Bronchial epithelial cell (primary cell): ENCODE measurements at places on chromosomes 3 and 15.

GRCh38 chr3:151093905-151094304 is 8.4 kb downstream of the MED12L start:
- no peak for DNase-seq

DNA sequence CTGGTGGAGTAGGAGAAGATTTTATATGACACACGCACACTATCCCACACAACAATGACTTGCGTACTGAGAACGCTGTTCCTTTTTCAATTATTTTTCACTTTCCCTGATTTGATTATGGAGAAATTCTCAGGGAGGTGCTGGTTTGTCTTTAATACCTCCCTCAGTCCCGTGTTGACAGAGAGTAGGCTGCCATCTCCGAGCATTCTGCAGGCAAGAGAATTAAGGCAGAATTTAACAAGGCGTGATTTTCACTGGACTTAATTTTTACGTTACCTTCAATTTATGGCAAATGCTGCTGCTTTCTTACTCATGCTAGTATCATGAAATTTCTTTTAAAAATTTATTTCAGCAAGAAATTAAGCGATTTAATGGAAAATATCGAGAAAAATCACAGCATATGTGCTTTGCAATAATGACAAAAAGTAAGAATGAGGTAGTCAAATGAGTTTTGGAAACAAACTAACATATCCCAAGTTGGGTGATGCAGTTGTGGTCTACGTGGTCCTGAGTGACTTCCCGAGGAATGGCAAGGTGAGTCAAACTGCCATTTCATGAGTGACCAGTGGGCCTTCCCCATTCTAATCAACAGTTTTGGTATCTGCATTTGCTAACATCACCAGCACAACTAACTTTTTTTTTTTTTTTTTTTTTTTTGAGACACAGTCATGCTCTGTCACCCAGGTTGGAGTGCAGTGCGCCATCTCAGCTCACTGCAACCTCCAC is 16.9 kb downstream of the DNASE1L3 start:
- no peak for DNase-seq

DNA sequence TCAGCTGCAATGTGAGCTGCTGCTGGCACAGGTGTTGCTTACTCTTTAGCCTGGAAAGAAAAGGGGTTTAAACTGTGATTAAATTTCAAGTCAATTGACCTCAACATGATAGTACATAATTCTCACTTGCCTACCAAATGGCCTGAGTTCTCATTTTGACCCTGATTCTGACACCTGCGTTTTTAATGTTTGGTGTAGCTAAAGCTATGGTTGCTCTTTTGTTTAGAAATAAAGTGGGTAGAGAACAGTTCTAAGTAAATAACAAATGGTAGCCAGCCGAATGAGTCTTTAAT is 100.8 kb upstream of the SOX2 start:
- no peak for DNase-seq

GRCh38 chr3:179512378-179512777 is 50.3 kb upstream of the ACTL6A start:
- no peak for DNase-seq

DNA sequence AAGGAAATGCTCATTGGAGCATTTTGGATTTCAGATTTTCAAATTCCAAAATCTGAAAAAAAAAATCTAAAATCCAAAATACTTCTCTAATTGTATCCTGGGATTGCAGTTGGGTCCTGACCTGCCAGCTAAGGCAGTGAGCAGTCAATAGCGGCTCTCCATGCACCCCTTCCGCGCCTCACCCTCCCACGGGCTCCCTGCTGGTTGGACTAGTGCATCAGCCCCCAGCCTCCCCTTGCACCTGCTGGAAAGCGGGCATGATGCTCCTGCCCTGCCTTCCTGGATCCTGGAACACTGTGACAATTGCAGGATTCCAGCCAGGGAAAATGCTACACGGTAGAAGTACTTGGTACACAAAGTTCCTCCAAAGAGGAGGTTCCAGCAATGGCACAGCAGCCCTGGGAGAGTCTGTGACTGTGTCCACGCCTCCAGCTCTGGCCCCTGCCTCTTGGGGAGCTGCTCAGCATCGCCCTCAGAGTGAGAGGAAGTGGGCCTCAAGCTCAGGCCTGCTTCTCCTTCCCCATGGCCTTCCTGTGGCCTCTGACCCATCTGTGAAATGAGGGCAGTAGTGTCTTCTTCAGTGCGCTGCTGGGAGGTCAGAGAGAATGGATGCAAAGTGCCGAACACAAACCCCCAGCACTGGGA is 39.5 kb upstream of the CHRNB4 start:
- no peak for DNase-seq

- DNase-seq: peak; percentile 11
Observed at GRCh38 chr3:104359546-104359945, 1007.2 kb upstream of the ALCAM start.

GRCh38 chr3:119401069-119401468 is 62.3 kb downstream of the TMEM39A start:
- DNase-seq: no peak

DNA sequence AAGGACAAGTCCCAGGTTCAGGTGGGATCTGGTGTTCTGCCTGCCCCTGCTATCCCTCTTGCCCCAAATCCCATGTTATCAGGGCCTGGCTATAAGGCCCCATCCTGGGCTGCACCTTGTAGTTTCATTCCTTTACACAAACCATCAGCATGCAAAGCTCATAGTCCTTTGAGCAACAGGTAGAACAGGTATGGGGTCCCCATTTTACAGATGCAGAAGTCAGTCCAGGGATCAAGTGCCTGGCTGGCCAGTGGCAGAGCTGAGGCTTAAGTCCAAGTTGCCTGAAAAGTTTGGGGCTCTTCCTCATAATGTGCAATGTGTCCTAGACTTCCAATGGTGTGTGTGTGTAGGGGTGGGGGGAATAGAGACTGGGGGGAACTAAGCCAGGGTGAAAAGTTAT is 11.9 kb downstream of the RBPMS2 start:
- DNase-seq: no peak

DNA sequence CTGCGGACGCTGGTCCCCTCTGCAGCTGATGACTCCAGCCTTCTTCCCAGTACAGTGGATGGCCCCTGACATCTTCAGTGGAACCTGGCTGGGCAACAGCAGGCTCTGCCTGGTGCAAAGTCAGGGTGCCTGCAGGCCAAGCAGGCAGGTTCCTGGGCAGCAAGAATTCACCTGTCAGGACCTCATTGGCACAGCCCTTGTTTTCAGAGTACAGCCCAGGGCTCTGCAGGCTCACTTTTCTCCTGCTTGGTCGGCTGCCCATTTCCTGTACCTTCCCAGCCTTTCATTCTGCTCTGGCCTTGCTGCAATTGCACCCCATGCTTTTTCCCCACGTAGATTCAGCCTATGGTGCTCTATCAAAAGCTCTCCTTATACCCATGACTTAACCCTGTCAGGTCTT is 56.0 kb downstream of the LRTM1 start:
- DNase-seq: no peak

DNA sequence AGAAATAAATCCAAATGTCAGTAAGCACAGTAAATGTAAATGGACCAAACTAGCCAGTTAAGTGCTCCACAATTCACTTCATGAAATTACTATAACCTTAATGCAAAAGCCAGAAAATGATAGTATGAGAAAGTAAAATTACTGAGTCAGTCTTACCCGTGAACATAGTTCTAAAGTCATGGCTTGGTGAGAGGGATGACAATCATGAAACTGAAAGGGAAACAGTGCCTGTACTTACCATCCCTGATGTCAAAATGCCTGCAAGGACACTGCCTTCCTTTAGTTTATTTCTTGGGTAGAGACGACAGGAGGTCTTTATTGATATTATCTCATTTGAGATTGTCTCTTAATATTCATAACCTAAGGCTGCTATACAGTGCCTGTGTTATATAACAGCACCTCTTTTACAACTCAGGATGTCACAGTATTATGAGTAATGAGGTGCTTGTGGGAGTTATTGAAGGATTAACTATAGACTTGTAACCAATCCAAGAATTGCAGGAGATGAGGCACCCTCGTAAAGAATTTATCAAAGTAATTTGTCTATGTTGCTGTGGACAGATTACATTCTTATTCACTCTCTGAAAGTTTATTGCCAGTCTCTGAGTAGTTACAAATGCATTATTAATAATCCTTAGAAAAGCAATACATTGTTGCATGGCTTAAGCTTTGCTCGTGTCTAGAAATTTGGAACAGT is 142.9 kb upstream of the BFSP2 start:
- DNase-seq: peak; percentile 22

GRCh38 chr3:134003066-134003465 is 26.7 kb downstream of the SLCO2A1 start:
- peak; percentile 44 for DNase-seq

DNA sequence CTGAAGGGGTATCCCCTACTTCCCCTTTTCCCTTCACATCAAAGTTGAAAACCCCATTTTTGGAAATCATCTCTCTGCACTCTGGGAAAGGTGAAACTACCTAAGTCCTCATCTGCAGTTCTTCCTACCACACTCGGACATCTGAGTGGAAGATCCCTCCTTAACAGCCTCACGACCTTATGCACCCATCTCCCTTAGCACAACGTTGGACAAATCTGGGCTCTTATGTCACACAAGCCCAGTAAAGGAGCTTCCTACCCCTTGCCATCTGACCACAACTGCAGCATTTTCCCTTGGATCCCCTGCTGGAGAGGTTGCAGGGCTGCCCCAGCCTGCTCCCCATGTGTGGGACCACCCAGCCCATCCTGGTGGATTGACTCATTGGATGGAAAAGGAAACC is 252.1 kb upstream of the ST8SIA2 start:
- DNase-seq: no peak

DNA sequence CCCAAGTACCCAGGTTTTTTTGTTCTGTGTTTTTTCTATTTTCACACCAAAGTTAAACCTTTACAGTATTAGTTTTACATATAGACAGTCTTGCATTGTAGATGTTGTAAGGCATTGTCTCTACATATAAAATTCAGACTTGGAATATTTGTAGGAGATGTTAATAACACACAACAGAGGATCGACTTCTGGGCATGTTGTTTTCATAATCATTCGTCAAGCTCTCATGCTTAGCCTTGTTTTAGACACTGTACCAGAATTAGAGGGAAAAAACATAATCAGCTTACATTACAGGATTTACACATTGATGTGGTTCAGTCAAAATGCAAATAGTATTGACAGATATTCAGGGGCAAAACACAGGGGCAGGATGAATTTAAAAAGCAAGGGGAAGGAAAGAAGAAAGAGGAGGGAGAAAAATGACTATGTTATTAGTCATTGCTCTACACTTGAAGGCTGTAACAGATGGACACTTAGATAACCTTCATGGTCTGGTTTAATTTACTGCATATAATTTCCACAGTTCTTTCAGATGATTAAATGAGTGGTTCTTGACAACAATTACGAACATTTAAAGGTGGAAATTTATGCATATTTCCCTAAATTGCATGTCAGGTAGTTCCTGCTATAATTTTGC is 7.5 kb downstream of the CMSS1 start:
- peak; percentile 47 for DNase-seq

- DNase-seq: no peak
Observed at GRCh38 chr3:188834349-188834748, 337.4 kb upstream of the TPRG1 start.

DNA sequence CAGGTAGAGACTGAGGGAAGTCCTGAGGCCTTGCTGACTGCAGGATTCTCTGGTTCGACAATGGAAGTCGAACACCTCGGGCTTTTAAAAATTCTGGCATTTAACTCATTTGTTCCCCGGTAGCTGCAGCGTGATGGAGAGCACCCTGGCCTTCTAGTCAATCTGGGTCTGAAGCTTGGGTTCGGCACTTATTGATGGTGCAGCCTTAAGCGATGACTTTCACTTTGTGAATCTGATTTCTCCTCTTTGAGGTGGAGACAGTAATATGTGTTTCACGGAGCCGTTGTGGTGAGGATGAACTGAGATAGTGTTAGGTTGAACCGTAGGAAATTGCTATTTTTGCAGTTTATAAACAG is 621 bp upstream of the PARP6 start:
- DNase-seq: no peak

DNA sequence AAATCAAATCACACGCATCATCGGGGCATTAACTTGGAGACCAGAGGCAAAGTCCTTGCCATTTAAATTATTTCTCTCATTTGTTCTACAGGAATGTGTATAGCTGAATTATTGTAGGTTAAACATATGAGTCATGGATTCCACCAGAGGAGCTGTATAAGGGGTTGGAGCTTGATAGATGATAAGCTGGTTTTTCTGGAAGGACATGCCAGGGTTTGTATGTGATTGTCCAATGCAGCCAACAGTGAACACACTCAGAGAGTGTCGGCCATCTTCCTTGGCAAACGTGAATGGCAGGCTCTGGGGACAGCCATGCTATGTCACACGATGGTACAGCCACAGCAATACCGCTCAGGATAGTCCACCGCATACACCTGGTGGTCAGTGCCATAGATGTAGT is 25.1 kb downstream of the SSUH2 start:
- peak; percentile 90 for DNase-seq

DNA sequence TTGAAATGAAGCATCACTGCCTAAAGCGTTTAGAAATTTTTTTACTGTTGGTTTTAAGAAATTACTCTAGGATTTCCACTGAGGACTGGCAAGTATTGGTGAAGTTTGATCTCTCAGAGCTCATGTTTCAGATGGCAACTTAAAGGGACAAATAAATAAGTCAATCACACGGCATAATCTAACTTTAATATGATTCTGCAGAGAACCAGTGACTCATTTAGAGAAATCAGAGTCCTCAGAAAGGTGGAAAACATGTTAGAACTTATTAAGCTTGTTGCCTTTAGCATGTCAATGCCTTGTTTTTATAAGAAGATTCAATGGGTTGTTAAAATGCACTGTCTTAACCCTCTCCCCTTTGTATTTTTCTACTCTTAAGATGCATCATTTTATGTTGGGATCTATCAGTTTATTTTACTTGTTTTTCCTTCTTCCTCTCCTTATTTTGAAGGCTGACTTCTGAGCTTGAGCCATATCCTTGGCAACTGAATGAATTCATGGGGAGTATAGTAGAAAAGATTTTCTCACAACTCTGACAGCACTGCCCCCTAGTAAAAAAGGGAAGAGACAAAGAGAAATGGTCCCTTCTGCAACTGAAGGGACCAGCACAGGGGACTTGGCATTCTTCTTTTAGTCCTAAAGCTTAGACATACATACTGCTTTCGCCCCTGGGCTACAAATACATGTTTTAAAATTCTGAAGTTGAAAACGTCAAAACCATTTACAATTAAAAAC is 431.2 kb downstream of the LPP start:
- DNase-seq: peak; percentile 86

- DNase-seq: no peak
Observed at GRCh38 chr3:115246461-115247020, 99.5 kb upstream of the ZBTB20 start.

GRCh38 chr3:122458992-122459391 is 43.1 kb upstream of the WDR5B start:
- DNase-seq: peak; percentile 48
